ENCODE measurements at places on chromosomes 5 and 9. TPM values are rescaled to one million over a fixed set of nuclear protein-coding genes. Genes with fewer than 3 reads are reported as not detected.
A peak's percentile ranks its signal among the peaks of the same experiment; 100 is the strongest.

GRCh38 chr5:33432656-33433055 is 8.1 kb upstream of the TARS1 start:
- DNase-seq = no peak

- DNase-seq = peak; percentile 67
Measured at GRCh38 chr5:17203329-17204132, 13.9 kb upstream of the BASP1 start.

- DNase-seq = no peak
Measured at GRCh38 chr5:127055880-127056653, 17.2 kb downstream of the C5orf63 start.

- DNase-seq = no peak
Measured at GRCh38 chr5:15248731-15249130, 251.2 kb upstream of the FBXL7 start.

DNA sequence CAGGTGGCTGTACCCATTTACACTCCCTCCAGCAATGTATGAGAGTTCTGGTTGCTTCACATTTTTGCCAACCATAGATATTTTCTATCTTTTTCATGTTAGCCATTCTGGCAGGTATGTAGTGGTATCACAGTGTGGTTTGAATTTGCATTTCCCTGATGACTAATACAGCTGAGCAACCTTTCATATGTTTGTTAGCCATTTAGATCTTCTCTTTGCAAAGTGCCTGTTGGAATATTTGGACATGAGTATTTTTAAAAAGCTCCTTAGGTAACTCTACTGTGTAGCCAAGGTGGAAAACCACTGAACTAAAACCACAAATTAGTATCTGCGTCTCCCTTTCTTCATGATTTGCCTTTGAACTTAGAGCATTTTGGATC is 31.9 kb downstream of the IRF1 start:
- DNase-seq = no peak

- no peak for DNase-seq
Measured at GRCh38 chr9:29176231-29176630, 1603.0 kb upstream of the C9orf72 start.

DNA sequence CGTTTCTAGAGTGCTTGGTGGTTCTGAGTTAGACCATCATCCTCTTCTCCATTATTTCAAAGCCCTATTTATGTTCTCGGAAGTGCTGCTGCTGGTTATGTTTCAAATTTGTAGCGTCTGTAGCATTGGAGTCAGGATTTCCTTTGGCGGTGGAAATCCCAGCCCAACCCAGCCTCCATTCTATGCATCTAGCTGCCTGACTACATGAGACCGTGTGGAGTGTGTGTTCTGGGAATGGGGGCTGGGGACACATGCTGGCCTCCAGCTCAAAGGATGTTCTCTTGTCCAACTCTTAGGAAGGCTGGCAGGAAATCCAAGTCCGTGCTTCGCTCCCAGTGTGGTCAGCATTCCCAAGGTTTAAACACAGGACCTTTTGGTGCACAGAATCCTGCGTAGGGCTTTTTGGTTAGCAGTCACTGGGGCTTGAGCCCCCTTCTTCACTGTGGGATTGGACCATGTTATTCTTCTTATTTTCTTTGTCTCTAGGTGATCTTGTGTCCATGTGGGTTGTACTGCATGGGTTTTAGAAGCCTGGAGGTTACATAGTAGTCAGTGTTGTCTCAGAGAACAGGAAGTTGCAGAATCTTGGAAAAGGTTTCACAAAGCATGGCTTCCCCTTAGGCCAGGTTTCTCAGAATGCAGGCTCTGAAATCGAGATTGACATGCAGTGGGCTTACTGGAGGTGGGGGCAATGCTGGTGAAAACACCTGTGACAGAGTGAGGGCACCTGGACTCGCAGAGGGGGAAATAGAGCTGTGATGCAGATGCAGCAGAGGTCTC is 132.2 kb downstream of the ARHGAP26 start:
- DNase-seq = no peak

- no peak for DNase-seq
Measured at GRCh38 chr9:122347348-122348287, 23.2 kb upstream of the PTGS1 start.

DNA sequence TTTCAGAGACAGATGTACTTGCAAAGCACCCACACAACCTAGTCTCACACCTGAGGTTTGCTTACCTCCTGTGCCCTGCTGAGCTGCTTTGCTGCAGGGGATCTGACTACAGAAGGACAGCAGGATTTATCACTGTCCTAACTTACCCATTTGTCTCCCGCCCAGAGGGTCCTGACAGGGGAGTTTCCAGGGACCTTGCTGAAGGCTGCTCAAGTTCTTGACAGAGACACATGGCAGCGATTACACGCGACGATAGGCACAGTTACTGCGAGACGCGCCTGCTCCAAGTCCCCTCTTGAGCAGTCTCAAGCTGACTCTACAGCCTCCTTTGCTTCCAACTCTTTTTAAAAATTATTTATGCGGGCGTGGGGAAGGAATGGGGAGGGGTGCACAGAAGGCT is 24.6 kb upstream of the GALNT10 start:
- no peak for DNase-seq

- no peak for DNase-seq
Measured at GRCh38 chr5:77852068-77852513, 76.0 kb upstream of the TBCA start.

DNA sequence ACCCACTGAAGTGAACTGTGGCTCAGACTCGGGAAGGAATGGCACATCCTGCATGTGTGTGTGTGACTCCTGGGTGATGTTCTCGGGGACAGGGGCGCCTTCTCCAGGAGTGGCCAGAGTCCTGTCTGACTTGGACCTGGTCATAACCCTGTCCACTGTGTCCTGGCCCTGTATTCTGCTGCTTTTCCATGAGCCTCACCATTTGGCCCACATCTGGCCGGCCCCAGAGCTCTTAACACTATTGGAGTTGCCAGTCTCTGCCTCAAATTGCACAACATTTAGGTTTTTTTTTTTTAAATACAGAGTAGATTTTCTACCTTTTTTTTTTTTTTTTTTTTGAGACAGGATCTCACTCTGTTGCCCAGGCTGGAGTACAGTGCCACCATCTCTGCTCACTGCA is 278.3 kb upstream of the TUT7 start:
- no peak for DNase-seq

GRCh38 chr9:81620002-81620390 is 69.4 kb downstream of the TLE1 start:
- DNase-seq = no peak

- DNase-seq = peak; percentile 4
Measured at GRCh38 chr9:119368681-119369581, at the start of gene BRINP1. Gene BRINP1, minus strand, starts transcription at chr9:119369435. Its CDS starts 56,080 bp downstream, at chr9:119313355.

GRCh38 chr9:121395558-121395957 is 25.5 kb upstream of the STOM start:
- DNase-seq = no peak

- no peak for DNase-seq
Measured at GRCh38 chr5:169811023-169811422, 169.3 kb downstream of the INSYN2B start.

- DNase-seq = no peak
Measured at GRCh38 chr5:7518947-7519560, 123.1 kb downstream of the ADCY2 start.

DNA sequence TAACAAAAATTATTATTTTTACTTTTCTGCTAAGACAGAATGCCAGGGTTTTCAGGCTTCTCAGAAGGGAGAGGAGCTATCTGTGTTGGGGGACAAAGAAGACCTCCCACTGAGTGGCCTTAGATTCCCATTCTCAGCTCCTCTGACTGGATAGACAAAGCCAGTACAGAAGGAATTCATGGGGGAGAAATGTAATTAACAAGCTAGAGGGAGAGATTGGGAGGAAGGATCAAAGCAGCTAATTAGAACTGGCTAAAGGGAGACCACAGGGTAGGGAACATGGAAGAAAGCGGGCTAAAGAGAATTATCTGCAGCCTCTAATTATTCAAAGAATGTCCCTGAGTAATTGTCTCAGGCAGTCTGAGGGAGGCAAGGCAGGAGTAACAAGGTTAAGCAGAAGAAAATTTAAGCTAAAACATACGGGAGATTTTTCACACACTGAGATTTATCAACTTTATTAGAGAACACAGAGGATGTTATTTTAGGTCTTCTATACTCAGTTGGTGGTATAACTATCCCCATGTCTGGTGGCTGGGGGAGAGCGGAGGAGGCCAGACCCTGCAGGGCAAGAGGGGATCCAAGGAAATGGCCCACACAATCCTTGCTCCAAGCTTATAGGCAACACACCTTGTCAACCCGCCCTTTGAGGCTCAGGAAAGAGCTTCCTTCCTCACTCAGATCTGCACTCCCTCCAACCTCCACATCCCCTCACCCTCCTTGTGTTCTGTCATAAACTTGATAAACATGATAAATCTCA is 87.7 kb upstream of the LRRTM2 start:
- no peak for DNase-seq

DNA sequence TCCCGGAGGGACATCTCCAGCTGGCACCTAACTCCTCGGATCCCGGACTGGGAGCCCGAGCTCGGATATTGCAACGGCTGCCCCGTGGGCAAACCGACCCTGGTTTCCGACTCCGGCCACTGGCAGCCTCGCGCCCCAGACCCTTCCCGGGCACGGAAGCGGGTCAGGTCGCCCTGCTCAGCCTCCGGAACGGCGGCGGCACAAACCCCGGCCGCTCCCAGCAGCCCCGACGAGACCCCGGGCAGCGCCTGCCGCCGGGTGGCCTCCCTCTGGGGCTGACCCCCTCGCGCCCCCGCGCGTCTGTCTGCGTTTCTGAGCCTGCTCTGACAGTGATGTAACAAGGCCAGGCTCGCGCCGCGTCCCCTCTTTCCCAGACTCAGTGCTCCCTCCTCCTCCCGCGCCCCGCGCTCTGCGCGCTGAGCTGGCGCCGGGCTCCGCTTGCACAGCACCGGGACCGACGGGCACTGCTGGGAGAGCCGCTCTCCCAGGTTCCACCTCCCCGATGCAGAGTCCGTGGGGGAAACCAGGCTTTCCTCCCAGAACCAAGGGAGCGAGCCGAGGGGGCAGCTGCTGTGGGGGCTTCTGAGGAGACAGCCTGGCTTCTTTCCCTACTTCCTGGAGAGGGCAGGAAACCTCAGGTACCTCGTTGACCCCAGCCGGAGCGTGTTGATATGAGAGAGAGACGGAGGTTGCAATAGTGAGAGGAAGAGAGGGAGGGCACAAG is at the start of gene TMEM215:
Gene TMEM215 (plus strand): TSS at position 373 of the 724 bp plus-strand sequence. CDS start 644 bp downstream, outside the sequence.
- DNase-seq = peak; percentile 53

DNA sequence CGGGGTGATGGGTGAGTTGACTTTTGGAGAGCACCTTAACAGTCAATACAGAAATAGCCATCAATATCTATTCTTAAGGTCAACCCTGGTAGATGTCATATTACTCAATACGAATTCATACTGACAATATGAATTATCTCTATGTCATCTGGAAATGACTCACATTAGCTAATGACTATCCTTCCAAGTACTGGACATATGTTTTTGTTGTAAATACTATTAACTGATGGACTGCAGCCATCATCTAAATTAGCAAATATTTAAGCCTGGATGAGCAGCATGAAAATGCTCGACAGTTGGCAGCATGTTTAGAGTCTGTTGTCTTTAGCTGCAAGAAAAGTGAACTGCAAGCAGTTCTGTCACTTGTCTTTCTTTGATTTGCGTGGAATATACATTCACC is 19.6 kb upstream of the ISOC1 start:
- DNase-seq = peak; percentile 29

- no peak for DNase-seq
Measured at GRCh38 chr5:57299986-57300385, 126.1 kb downstream of the GPBP1 start.

- no peak for DNase-seq
Measured at GRCh38 chr9:127084076-127085039, 38.1 kb downstream of the ANGPTL2 start.

GRCh38 chr5:171481571-171482433 is 62.4 kb downstream of the FGF18 start:
- peak; percentile 71 for DNase-seq

- no peak for DNase-seq
Measured at GRCh38 chr5:137506296-137506695, 7.2 kb upstream of the SPOCK1 start.

DNA sequence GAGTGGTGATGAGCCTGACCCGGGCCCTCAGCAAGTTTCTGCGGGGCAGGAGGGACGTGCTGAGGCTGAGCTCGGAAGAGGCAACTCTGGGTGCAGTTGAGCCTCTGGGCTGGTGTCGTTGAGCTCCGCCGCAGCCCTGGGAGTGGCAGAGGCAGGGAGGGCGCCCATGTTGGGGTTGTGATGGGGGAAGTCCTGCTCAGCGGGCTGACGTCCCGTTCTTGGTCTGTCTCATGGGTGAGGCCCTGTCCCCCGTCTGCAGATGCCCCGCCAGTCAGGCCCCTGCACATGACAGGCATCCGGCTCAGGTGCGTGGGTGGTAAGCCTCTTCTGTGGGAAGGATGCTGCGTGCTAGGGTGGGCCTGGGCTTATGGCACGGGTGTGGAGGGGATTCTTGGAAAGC is 64.3 kb downstream of the RXRA start:
- no peak for DNase-seq

DNA sequence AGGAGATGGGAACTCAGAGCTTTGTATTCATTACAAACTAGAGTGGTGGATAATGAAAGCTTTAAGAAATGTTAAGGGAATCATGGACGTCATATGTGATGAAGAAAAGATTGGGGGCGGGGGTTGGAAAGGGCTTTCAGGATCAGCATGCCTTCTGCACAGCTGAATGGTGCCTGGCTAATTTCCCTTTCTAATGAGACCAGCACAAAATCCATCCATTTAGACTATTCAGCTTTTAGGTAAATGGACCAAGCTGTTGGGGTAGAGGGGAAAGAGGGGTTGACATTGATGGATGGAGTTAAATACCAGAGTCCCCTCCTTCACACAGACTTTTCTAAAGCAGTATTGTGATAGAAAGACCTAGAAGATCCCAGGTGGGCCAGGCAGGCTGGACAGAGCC is 737.9 kb upstream of the WWC1 start:
- no peak for DNase-seq

GRCh38 chr9:33750307-33750838 is 45.0 kb upstream of the PRSS3 start:
- DNase-seq = no peak

DNA sequence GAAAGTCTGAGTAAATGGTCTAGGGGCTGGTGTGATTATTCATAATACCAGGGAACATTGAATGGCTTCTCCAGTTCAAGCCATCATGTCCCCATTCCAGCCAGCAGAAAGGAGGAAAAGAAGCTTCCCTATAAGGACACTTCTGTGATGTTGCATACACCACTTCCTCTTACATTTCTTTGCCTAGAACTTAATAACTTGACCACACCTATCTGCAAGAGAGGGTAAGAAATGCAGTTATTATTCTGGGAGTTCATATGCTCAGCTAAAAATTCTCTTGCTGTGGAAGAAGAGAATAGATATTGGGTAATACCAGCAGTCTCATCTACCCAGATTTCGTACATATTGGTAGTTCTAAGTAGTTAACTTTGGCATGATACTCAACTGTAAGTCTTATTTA is 166.1 kb downstream of the SLC28A3 start:
- no peak for DNase-seq

GRCh38 chr5:62732677-62733121 is 154.1 kb downstream of the LRRC70 start:
- peak; percentile 17 for DNase-seq

Gene SLC45A2
- 0.65 TPM for polyA plus RNA-seq

Gene FAM200C
- polyA plus RNA-seq = 12.2 TPM

Gene GLRX
- polyA plus RNA-seq = 11.3 TPM

Gene ZNF483
- 1.5 TPM for polyA plus RNA-seq

Gene TSSK1B
- polyA plus RNA-seq = not detected

Gene CDC20B
- polyA plus RNA-seq = 0.12 TPM

Gene MARCHF6
- polyA plus RNA-seq = 99.4 TPM

Gene PCDHA8
- polyA plus RNA-seq = not detected

Gene MZB1
- polyA plus RNA-seq = 0.53 TPM

Gene BTNL3
- polyA plus RNA-seq = not detected
